Glomerular endothelial cell (primary cell): ENCODE measurements at places on chromosomes 12 and 14.

DNA sequence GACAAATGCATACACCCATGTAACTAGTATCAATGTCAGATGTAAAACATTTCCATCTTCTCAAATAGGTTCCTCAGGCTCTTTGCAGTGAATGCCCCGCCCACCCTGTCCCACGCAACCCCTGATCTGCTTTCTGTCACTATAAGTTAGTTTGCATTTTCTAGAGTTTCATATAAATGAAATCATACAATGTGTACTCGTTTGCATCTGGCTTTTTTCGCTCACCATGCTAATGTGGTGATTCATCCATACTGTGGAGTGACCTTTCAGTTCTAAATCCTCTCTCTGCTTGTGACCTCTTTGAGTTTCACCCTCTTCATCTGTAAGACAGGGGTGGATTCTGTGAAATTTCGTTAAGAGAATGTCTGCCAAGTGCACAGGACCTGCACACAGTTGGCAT lies 30.6 kb upstream of the MSI1 start:
- no peak for DNase-seq

- DNase-seq: peak; percentile 3
Observed at GRCh38 chr14:57486767-57487379, 6.8 kb downstream of the CCDC198 start.

GRCh38 chr12:127162902-127163301 lies 1104.1 kb upstream of the TMEM132C start:
- no peak for DNase-seq

GRCh38 chr12:108734200-108734906 lies 3.0 kb upstream of the CORO1C start:
- DNase-seq: no peak

GRCh38 chr14:39246618-39247017 lies 12.9 kb downstream of the MIA2 start:
- no peak for DNase-seq

- no peak for DNase-seq
Observed at GRCh38 chr14:52070051-52070431, 1.2 kb upstream of the NID2 start.

DNA sequence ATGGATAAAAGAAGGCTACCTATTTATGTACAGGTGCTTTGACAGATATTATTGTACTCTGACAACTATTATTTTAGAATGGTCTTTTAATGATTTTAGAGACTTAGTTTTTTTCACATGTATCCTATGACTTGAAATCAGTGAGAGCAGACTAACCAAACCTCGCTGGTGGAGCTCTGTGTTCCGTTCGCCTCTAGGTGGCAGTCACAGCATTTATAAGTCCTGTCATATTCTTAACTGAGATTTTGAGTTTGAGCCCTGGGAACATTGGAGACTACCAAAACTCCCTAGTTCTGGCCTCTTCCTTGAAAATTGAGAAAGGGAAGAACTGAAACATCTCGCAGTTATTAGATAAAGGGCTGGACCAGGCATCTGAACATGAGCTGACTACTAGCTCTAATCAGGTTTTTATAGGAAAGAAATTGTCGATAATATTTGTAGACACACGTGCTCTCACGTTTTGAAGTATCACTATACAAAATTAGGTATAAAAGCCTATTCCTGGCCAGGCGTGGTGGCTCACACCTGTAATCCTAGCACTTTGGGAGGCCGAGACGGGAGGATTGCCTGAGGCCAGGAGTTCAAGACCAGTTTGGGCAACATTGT lies 48.3 kb downstream of the TTLL5 start:
- peak; percentile 64 for DNase-seq

DNA sequence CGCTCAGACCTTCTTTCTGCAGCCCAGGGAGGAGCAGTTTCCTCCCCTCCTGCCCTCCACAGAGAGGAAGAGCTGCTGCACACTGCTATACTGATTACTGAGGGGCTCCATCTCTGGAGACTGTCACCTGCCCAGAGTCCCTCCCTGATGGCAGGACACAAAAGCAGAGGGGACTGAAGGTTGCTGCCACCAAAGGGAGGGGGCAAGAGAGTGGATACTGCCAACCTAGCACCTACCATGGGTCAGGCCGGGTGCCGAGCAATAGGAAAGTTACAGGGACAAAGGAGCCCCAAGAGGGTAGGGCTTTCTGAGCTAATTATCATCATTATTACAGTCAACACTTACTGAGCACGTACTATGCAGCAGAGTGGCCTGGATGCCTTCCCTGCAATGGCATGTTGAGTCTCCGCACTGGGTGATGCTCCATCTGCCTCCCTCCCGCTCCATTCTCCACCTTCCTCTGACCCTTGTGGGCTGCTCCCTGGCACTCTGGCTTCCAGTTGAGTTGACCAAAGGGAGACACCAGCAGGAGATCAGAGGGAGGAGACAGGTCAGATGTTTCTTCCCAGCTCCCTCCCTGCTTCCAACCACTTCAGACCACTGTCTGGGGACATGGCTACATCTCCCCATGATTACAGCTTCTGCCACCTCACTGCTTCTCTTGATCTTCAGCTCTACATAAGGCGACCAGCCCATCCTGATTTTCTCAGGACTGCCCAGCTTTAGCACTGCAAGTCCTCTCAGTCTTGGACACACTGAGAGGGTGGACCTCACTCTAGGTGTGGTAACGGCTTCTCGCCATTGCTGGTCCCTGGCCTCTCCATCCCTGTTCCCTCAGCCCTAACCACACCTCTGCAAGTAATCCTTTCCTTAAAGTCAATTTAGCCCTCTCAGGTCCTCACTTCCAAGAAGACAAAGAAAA lies 2.6 kb upstream of the KRT79 start:
- no peak for DNase-seq

GRCh38 chr14:30638926-30639325 lies 16.8 kb downstream of the SCFD1 start:
- no peak for DNase-seq

DNA sequence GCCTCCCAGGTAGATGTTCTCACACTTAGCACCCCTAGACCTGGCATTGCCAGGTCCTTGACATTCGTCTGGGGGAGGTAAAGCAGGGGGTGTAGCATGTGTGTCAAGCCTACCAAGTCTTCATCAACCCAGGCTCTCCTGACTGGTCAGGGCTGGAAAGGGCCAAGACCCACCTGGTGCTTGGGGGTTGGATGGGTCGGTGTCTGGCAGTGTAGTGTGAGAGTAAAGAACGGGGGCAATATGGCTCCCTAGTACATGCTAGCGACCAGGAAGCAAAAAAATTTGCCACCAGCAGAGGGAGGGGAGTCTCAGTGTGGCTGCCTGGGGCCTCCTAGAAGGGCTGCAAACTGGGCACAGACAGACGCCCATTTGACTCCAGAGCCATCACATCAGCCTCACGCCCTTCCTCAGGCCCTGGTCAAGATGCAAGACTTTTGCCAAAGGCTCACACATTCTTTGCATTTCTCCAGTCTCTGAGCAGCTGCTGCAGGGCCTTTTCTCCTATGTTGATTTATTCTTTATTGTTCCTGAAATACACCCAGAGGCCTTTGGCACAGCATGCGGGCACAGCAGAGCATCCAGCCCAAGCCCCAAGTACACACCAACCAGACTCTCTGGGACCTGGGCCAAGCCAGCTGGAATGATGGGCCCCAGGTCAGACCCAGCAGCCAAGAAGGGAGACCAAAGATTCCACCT lies 38.3 kb upstream of the PNMA1 start:
- no peak for DNase-seq

- DNase-seq: no peak
Observed at GRCh38 chr14:88039197-88039596, 34.3 kb downstream of the GPR65 start.

DNA sequence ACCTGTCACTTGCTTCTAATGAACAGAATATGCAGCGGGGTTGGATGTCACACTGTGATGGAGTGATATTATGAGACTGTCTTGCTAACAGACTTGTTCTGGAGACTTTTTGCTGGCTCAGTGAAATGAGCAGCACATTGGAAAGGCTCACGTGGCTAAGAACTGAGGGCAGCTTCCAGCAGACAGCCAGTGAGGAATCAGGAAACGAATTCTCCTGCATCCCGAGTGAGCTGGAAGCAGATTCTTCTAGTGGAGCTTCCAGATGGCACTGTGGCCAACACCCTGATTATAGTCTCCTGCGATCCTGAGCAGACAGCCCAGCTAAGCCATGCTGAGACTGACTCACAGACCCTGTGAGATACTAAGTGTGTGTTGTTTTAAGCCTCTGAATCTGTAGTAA lies 16.1 kb upstream of the TSPAN9 start:
- DNase-seq: no peak

GRCh38 chr14:96051231-96051630 lies 12.1 kb downstream of the C14orf132 start:
- DNase-seq: no peak

DNA sequence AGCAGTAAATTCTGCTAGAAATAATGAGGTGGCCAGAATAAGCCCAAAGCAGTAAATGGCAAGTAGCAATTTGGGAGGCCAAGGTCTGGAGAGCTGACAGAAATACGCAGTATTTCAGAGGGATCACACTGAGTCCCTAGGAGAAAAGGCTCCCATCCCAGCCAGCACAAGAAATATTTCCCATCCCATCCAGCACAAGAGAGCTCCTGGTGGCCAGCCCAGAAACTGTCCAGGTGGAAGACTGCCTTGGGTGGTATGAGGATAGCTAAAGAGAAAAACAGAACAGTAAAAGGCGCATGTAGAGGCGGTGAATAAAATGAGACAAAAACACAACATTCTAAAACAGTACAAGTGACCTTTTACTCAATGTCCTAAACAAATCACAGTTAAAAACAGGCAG lies 120.7 kb downstream of the HECTD4 start:
- no peak for DNase-seq

DNA sequence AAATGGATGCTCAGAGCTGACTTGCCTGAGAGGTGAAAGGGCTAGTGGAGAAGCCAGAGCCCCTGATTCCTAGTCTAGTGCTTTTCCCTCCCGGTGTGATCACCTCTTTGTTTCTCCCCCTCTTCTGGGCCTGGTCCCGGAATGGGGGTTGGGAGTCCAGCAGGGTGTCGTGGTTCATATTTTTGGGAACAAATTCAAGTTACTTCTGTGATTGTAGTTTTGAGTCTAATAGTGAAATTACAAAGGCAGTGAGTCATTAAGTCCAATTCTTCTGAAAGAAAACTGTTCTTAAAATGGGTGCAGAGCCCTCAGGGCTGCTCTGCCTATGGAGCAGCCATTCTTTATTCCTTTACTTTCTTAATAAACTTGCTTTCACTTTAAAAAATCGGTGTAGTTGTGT lies 7.6 kb downstream of the SUSD6 start:
- DNase-seq: no peak

- no peak for DNase-seq
Observed at GRCh38 chr14:99333841-99334635, 62.0 kb upstream of the BCL11B start.

GRCh38 chr12:85688837-85689236 lies 147.4 kb downstream of the RASSF9 start:
- no peak for DNase-seq

- DNase-seq: no peak
Observed at GRCh38 chr12:6112004-6112403, 12.5 kb downstream of the VWF start.

DNA sequence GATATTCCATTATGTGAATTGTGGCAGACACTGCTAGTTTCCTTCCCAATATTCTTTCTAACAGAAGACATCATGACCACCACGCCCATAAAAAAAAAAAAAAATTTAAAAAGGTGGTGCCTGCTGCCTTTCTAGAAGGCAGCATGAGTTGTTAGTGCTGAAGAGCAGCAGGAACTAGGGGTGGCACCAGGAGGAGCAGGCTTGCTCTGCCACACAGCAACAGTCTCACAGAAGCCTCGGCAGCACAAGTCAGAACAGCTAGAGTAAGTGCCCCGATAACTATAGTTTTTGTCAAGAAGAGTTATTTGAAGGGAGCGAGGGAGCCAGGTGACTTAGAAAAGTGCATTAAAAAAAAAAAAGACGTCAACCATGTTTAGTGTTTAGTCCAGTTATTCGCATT lies 66.4 kb upstream of the TMEM263 start:
- DNase-seq: no peak

DNA sequence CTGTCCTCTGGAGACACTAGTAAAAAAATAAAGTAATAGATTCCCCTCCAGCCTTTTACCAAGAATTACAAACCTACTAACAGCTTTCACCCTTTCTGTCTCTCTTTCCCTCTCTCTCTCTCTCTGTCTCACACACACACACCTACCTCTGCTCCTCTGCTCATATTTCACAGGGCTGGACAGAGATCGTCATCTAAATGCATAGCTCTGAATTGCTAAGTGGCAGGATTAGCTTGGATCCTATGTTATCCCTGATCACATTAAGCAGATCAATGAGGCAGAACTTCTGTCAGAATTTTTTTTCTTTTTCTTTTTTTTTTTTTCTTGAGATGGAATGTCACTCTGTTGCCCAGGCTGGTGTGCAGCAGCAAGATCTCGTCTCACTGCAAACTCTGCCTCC lies 22.9 kb downstream of the VCPKMT start:
- no peak for DNase-seq

DNA sequence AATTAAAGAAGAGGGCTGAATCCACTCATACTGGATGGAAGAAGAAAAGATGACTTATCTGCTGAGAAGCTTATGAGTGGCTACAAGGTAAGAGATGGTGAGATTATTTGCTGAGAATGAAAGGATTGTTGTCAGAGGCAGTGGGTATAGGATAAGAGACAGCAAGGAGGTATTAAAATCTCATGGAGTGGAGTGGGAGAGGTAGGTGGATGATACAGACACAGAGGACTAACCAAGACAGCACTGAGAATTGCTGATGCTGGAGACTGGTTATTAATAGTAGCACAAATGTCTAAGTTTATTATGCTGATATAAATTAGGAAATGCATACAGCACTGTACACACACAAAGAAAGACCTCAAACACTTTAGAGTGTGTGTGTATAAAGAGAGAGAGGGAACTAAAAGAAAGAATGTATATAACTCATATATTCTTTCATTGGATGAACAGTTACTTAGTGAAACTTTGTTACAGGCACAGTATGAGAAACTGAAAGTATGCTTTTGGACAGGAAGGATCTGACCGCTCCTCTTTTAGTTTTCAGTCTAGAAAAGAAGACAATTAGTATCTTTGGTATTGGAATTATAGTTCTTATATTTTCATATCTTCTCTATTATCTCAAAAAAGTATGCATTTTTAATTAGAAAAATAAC lies 543.1 kb downstream of the LRFN5 start:
- no peak for DNase-seq

GRCh38 chr12:26055087-26055486 lies 69.8 kb downstream of the BHLHE41 start:
- DNase-seq: no peak

DNA sequence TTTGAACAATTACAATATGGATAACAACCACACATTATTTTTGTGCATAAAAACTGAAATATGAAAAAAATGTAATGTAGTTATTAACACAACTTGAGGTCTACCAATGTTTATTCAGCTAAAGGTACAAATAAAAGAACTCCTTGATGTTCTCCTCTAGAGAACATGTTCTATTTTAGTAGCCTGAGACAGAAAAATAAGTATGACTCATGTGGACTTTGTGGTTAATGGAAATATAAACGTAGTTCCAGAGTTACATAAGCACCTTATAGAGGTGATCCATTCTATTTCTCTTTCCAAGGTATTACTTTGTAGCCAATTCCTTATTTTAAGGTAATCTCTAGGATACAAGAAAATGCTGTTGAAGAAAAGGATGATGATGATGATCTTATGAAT lies 25.7 kb downstream of the ALKBH1 start:
- DNase-seq: no peak
